NCI-H69 (cell line): ENCODE measurements at places on chromosomes 5 and 9.

- DNase-seq = no peak
These were observed 108.7 kb downstream of the LIFR start for GRCh38 chr5:38447786-38448185.

GRCh38 chr9:38090170-38090569, 21.1 kb upstream of the SHB start:
- DNase-seq = no peak

GRCh38 chr9:21852754-21853153, 50.3 kb downstream of the MTAP start:
- DNase-seq = no peak

DNA sequence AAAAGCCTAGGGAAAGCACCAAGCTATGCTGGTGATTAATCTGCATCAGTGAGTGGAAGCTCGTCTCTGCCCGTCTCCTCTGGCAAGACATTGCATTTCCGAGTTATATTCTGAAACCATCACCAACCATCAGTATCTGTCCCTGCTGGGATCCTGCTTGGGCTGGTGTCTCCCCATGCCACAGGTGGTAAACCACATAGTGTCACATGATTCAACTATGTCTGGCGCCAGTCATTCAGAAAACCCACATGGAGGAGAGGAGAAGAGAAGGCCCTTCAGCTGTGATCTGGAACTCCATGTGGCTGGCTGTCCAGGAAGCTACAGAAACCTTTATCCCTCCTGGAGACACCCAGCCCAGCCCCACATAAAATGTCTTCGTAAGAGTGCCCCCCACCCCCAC, 4.8 kb downstream of the IL9 start:
- DNase-seq = peak; percentile 35

DNA sequence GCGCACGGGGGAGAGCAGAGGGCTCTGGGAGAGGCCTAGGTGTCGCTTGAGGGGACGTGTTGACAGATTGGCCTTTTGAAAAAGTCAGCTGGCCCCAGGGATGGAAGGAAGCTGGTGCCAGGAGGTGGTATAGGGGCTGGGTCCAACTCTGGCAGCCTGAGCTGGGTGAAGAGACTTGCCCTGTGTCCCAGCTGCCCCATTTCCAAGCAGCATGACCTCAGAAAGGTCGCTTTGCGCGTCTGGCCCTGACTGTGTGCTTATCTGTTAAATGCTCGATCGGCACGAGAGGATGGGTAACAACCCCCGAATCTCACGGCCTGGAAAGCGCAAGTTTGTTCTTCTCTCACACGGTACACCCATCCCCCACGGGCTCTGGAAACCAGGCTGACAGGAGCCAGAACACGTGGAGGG, 31.2 kb upstream of the LAMC3 start:
- no peak for DNase-seq

DNA sequence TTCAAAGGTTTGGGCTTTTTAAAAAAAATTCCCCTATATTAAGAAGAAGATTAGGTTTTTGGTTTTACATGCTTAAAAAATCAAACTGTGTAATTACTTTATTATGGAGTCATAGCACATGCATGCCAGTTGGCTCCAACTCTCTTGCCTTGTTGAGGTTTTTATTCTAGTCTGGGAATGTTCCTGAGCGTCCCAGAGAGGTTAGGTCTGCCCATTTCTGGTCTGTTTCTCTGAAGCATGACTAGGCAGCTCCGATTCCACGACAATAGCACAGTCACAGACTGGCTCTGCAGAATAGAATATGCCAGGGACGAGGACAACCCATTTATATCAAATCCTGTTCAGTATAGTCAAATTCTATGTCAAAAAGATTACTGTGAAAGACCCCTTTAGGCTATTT, 217.0 kb downstream of the PCSK5 start:
- DNase-seq = no peak

DNA sequence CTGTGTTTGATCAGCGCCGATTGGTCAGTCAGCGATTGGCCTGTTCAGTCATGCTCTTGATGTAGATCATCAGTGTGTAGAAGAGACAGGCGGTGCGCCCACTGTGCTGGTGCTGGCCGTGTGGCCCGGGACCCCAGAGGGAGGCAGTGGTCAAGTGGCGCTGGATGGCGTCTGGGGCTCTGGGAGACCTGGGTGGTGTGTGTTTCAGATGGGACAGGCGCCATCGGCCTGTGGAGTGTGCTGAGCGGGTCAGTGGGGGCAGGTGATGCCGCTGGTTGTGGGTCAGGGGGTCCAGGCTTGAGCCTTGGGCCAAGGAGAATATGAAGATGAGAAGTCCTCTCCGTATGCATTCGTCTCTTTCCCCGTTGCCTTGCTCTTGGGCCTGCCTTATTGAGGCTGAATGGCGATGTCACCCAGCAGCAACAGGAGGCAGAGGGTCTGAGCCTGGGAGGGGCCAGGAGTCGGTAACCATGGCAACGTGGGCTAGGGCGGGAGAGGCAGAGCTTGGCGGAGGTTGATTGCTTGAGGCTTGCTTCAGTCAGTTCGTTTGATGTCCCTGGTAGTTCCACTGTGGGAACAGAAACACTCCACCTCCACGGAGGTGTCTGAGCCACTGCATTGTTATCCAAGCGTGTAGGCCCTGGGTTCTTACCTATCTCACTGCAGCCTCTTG, 117.8 kb upstream of the CACNA1B start:
- peak; percentile 32 for DNase-seq

DNA sequence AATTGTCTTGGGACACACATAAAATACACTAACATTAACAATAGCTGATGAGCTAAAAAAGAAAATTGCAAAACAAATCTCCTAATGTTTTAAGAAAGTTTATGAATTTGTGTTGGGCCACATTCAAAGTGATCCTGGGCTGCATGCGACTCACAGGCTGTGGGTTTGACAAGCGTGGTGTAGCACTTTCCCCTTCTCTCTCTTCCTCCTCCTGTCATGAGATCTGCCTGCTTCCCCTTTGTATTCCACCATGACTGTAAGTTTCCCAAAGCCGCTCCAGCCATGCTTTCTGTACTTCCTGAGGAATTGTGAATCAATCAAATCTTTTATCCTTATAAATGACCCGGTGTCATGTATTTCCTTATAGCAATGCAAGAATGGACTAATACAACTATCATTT, 178.0 kb downstream of the TLR4 start:
- no peak for DNase-seq

DNA sequence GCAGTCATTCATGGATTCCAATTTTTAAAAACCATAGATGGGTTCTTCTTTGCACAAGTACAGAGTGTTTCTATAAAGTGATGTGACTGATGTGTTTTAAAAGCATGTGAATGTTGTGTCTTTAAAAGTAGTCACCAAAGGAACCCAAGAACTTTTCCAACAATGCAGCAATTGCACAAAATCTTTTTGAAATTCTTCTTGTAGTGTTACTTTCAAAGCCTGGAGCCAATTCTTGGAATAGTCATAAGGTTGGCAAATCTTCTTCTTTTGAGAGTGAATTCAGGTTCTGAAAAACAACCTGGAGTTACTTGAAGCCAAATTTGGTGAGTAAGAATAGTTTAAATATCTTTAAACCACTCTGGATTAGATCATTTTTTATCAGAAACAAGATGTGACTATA, 10.5 kb downstream of the GRAMD2B start:
- DNase-seq = no peak

GRCh38 chr9:78552802-78553201, 255.9 kb downstream of the PSAT1 start:
- no peak for DNase-seq

- no peak for DNase-seq
These were observed 173.9 kb downstream of the WDR70 start for GRCh38 chr5:37552770-37553719.
